Glomerular endothelial cell (primary cell): ENCODE measurements at places on chromosomes 5 and 9.
A peak's percentile ranks its signal among the peaks of the same experiment; 100 is the strongest.

- no peak for DNase-seq
Measured at GRCh38 chr5:137245438-137245837, 253.7 kb downstream of the SPOCK1 start.

GRCh38 chr5:98794414-98795080, 21.1 kb downstream of the RGMB start:
- no peak for DNase-seq

DNA sequence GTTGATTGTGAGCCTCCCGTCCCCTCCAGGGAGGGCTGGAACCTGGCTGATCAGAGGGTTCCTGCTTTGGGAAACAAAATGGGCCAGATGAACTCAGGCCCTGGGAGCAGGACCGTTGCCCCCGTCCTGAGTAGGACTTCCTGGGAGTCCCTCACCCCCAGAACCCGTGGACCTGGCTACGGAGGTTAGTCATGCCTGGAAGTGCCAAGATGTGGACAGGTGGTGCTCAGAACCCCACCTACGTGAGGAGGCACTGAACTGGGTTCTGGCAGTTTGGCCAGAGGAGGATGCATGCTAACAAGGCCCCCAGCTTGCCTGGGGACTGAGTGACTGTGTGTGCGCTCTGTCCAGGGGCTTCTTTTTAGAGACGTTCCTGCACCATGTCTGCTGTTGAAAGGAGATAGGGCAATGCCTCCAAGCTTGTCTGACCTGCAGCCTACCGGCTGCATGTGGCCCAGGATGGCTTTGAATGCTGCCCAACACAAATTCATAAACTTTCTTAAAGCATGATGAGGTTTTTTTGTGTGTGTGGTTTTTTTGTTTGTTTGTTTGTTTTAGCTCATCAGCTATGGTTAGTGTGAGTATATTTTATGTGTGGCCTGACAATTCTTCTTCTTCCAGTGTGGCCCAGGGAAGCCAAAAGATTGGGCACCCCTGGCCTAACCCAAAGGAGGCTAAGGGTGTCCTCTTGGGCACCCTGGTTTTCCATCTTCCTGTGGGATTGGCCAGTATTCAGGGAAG, 1.8 kb upstream of the DAB2IP start:
- DNase-seq, result no peak

DNA sequence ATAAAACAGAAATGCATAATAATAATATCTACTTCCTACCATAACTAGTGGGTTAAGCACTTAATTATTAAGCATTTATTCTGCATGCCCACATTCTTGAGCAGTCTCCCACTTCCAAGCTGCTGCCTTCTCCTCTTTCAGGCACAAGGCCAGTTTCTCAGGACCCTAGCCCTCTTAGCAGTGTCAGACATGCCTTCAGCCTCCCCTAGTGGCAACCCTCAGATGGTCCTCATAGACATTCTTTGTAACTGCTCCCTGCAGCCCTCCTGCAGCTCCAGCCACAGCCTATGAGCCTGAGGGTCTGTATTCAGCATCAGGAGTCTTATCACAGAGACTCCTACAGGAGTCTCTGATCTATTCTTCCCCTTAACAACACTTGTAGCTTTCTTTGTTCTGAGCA, 3.9 kb downstream of the IL9 start:
- no peak for DNase-seq

GRCh38 chr5:112317866-112318265, 101.2 kb downstream of the EPB41L4A start:
- DNase-seq, result no peak

GRCh38 chr5:93188876-93189485, 392.0 kb downstream of the NR2F1-AS1 start:
- no peak for DNase-seq

GRCh38 chr5:157449011-157449723, 10.8 kb upstream of the NIPAL4 start:
- DNase-seq, result no peak

DNA sequence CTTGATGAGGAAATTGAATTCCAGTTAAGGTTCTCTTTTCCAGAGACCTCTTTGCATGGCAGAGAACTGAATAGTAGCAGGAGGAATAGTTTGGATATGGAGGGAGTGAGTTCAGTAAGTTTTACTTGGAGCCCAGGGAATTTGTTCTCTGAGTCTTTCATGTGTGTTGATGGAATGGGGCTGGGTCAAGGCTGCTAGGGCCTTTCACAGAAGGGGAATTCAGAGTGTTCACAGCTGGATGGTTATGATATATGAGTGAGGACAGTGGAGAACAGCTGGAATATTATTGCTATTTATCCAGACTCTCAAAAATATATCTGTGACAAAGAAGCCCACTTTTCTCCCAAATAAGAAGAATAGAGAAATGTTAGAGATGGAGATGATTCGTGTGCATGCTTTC, 372.8 kb downstream of the PLK2 start:
- DNase-seq, result no peak

- DNase-seq, result no peak
Measured at GRCh38 chr9:125544988-125545651, 161.9 kb downstream of the MAPKAP1 start.

- DNase-seq, result no peak
Measured at GRCh38 chr5:98872674-98873073, 56.1 kb downstream of the CHD1 start.

GRCh38 chr9:114855488-114855887, 49.6 kb upstream of the TNFSF15 start:
- DNase-seq, result peak; percentile 33

DNA sequence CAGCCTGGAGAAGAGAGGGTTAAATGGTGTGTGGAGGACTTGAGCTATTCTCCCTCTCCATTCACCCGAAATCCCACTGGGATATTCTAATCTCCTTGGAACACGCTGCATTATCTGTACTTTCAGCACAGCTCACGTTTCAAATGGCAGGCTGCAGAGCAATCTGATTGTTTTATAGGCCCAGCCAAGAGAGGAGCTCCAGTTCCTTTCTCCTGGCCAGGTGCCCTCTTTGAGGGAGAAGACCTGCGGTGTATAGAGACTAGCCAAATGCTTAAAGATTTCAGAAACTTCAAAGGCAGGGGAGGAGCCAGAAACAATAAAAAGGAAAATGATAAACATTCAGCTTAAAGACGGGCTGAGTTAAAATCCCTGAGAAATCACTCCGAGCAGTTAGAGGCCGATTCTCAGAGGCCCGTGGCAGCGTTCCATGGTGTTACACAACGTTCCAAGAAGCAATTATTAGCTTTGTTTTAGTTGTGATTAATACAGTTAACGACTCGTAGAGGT, 564.0 kb upstream of the KLF4 start:
- no peak for DNase-seq

DNA sequence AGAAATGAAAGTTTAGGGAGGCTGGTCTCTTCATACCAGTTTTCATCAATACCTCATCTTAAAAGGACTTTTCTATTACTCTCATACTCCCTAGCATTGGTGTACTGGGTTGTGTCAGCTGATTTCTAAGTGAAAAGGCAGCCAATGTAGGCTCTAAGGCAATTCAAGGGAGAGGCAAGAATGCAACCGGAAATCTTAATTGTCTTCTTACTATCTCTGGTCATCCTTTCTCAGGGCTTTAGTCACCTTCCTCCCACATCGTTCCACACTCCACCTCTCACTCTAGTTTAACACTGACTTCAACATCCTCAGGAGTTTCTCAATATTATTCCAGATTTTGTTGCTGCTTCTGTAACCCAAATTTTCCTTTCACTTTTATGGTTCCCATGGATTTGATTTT, 281.8 kb upstream of the RFX3 start:
- no peak for DNase-seq

GRCh38 chr9:134725605-134725940, 84.0 kb downstream of the COL5A1 start:
- no peak for DNase-seq

- DNase-seq, result no peak
Measured at GRCh38 chr9:91239367-91240111, 122.2 kb downstream of the AUH start.

DNA sequence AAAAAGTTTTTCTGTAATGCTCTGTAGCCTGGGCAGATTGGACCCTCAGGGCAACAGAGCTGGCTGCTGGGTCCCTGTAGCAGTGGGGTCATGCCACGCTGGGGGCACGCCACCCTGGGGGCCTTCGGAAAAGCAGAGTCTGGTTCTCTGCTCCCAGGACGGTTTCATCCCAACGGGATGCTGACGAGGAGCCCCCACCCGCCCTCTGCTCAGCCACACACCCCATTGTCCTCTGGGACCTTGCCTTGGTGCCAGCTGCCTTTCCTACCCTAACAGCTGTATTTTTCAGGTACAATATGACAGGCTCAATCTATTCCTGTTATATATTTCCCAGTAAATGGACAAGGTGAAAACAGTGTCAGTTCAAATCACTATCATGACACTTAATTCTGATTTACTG, 29.0 kb upstream of the MVB12B start:
- DNase-seq, result no peak

- no peak for DNase-seq
Measured at GRCh38 chr9:129252937-129253802, 75.1 kb upstream of the IER5L start.

DNA sequence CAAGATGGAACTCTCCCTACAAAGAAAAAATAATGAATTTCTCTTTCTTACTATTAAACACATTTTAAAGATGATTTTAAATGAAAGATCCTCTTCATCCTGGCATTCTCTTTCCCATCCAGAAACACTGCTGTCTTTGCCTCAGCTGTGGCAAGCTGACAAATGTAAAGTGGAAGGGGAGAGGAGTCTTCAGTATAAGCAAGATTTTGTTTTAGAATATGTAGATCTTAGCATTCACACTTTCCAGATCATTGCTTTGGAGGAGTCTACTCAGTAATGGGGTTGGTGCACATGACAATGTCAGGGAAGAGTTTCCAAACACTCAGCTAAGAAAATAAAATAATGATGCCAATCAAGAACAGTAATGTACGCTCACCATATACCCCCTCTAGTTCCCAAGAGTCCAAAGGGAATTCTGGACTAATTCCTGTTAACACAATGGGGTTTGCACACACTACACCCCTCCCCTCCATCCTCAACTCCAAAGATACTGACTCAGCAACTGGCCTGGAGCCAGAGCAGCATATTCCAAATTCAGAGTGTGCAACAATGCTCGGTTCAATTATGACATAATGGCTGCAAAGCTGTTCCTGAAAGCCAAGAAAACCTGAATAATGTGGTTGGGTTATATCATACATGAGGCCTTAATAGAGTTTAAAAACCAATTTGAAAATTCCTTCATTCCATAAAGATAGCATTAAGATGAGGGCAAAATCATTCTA, 4.6 kb downstream of the C5orf63 start:
- DNase-seq, result no peak

- DNase-seq, result no peak
Measured at GRCh38 chr5:20087299-20087698, 99.3 kb upstream of the CDH18 start.

DNA sequence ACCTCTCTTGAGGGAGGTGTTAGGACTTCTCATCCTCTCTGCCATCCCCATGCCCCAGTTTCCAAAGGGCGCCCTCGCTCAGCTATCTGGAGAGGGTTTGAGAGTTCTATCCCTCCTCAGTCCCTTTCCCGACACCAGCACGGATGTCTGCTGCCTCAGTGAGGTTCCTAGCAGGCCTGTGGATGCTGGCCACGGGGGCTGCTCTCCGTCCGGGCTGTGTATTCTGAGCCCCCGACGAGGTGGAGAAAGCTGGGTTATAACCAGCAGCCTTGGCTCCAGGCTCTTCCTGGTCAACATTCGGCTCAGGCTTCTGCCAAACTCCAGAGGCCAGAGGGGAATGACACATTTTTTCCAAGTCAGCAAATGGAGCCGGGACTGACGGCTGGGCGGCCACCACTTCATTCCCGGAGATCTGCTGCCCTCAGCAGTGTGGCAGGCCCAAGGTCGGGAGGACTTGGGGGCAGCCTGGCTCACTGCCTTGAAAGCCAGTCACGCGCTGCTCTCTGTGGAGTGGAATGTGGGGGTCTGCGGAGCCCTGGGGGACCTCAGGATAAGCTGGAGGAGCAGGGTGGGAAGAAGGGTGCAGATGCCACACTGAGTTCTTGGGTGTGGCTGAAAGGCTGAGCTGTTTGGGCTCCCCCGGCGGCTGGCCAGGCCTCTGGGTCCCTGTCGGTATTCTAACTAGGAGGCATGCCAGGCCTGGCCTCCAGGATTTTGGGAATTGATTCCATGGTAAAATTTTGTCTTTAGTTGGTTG, 27.4 kb downstream of the PTPA start:
- DNase-seq, result no peak

- no peak for DNase-seq
Measured at GRCh38 chr9:128556926-128557634, 4.7 kb downstream of the SPTAN1 start.

DNA sequence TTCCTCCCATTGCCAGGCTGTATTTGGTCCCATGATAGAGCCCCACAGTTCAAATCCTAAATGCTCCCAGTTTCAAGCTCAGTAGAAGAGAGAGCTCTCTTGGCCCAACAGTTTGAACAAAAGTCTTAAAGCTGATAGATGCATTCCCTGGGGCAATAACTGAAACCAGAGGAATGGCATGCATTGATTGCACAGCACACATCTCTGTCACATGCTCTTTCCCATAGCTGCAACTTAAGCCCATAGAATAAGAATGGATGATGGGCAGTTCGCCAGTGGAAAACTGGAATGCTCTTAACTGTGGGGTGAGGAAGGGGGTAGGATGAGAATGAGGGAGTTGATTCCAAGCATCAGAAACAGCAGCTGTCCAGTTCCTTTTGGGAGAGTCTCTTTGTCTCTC, 1942.4 kb upstream of the WWC1 start:
- no peak for DNase-seq

GRCh38 chr9:107710953-107711352, 221.4 kb upstream of the KLF4 start:
- no peak for DNase-seq

GRCh38 chr9:127083138-127083980, 39.1 kb downstream of the ANGPTL2 start:
- no peak for DNase-seq

- no peak for DNase-seq
Measured at GRCh38 chr5:88660264-88660946, 222.6 kb downstream of the MEF2C start.

DNA sequence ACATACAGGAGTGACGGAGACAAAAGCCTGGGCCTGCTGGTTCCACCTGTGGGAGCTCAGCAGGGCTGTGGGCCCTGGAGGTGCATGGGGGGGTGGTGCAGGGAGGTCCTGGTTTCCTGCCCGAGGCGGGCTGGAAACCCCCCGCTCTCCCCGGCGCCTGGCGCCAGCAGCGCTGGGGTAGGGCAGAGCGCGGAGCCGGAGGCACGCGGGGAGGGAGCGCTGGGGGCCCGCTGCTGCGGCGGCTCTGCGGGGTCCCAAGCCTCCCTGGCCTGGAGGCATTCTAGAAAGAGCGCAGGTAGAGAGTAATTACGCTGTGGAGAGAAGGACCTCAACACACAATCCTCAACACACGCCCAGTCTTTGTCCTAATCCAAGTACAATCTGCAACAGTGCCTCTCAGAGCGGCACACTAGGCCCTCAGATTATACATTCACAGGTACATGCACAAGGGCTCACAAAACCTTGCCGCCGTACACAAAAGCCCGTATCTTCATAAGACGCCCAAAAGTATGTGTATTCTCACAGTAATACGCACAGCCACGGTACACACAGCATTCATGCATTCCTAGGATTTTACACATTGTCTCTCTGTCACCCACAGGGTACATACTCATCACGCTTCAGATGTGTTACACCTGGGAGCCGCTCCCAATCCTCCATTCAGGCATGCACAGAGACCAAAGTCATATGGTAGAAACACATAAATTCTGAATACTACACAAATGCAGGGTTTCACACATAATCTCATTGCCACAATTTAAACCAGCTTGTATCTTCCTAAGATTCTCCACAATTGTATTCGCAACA, 2.1 kb upstream of the HAND1 start:
- no peak for DNase-seq

- no peak for DNase-seq
Measured at GRCh38 chr5:109944461-109944860, 254.7 kb downstream of the MAN2A1 start.

- DNase-seq, result no peak
Measured at GRCh38 chr9:106287091-106287631, 575.8 kb upstream of the ZNF462 start.

GRCh38 chr9:111843971-111844370, 49.2 kb upstream of the SHOC1 start:
- no peak for DNase-seq
